ENCODE measurements at places on chromosomes 3 and 15.
A peak's percentile ranks its signal among the peaks of the same experiment; 100 is the strongest.

DNA sequence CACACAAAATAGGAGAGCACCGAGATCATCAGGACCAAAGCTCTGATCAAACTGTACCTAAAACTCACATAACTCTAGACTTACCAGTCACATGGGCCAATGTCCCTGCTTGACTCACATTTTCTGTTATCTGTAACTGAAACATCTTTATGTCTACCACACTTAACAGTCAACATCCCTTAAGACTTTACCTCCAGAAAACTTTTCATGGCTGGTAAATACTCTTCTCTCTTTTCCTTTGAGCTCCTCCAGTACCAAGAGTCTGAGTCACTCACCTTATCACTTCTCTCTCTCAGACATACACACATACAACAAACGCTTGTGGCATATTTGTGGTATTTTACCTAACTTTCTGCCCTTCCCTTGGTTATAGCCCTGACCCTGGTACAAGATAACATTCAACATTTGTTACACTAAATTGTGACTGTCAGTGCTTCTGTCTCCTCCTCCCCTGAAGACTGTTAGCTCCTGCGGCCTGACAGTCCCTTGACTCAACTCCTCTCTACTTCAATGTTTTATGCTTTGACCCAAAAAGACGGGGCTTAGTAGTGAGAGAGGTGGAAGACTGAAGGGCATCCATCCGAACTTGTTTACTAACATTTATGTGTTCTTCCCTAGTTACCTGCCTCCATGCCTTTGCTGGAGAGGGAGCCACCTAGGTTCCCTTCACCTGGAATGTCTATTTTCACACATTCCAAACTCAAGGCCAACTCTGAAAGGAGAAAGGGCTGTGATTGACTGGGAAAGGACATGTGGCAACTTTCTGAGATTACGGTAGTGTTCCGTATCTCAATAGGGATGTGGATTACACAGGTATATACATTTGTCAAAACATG lies 3.7 kb upstream of the EFHB start:
- peak; percentile 51 for DNase-seq

- no peak for DNase-seq
Observed at GRCh38 chr3:127711021-127711695, 38.4 kb downstream of the ABTB1 start.

DNA sequence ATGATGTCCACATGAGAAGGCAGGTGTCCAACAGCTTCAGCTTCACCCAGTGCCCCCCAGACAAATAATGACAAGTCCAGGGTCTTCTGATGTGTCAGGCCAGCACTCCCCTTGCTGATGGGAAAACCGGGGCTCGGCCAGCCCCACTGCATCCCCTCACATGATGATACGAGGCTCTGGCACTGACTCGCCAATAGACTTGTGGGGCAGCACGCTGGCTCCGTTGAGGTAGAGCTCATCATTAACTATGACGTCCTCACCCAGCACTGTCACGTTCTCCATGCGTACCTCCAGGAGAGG lies 2.1 kb upstream of the AMIGO3 start:
- DNase-seq: no peak

- peak; percentile 26 for DNase-seq
Observed at GRCh38 chr15:93047621-93048425, 41.2 kb downstream of the RGMA start.

DNA sequence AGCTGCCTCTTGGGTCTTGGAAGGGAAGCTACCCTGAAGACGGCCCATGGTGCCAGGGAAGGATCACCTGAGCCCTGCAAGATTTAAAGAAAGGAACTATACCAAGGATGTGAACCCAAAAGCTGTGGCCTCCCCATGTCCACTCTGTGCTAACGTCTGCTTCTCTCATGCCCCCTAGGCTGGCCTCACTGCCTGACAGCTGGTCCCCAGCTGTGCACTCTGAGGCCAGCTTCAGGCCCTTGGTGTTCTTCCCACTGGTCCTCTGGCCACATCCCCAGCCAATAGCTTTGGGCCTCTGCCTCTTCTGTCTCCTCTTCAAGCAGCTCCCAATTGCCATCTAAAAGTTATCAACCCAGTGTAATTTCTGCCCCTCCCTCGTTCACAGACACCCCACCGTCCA lies 5.2 kb upstream of the LRRK1 start:
- DNase-seq: no peak

GRCh38 chr3:195854628-195855294 lies 43.0 kb upstream of the MUC4 start:
- DNase-seq: no peak

DNA sequence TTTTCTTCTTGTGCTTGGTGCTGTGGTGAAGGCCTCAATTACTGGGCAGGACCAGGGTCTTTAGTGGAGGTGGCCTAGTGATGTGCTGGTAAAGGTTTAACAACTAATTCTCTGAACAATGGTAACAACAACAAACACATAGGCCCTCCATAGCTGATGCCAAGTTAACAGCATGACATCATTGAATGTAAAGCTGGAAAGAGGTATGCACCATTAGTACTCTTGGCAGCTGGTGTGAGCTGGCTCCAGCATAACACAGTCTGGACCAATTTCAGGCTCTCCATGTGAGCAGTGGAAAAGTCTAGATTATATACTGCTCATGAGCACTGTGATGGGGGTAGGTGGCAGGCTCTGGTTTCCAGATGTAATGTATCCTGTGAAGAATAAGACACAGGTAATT lies 61.8 kb downstream of the SLC7A14 start:
- no peak for DNase-seq

DNA sequence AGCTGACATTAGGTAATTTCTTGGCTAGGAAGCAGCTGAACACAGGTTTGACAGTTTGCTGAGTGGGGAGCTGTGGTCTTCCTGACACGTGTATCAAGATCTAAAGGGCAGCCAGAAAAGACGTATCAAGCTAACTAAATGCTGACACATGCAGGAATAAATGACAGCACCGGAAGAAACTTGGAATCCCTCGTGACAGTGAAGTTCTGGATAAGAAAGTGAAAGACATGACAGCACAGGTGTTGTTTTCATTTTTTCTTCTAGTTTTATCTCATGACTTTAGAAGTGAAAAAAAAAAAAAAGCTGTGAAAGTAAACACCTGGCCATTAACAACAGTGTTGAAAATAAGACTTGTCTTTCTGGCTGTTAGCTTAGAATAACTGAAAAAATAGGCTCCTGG lies 48.7 kb downstream of the FGF7 start:
- DNase-seq: peak; percentile 5

- DNase-seq: no peak
Observed at GRCh38 chr3:135181408-135181807, 386.3 kb downstream of the EPHB1 start.

DNA sequence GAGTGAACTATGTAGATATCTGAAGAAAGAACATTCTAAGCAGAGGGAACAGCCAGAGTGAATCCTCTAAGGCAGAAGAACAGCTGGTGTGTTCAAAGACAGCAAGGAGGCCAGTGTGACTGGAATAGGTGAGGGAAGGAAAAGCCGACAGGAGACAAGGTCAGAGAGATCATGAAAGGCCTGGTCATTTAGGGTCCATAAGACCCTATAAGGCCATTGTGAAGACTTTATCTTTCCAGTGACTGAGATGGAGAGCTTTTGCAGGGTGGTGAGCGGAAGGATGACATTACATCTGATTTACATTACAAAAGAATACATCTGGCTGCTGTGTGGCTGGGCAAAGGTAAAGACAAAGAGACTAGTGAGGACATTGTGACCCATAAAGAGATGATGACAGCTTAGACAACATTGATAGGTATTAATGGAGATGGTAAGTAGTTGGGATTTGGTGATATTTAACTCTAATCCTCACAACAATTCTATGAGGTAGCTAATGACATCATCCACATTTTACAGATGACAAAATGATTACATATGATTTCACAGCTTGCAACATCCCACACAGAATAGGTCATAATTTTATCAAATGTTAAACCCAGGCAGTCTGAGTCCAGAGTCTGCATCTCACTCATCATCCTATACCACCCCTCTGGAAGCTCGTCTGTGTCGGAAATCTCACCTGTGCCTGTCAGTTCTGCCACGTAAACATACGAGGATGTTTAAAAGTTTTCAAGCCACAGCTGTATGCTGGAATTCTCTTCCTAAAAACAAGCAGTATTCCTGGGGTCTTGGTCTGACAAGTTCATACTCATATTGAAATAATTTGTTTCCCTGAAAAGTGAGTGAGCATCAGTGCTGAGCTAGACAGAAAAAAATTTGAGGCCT lies 70.2 kb upstream of the PIK3R4 start:
- no peak for DNase-seq

DNA sequence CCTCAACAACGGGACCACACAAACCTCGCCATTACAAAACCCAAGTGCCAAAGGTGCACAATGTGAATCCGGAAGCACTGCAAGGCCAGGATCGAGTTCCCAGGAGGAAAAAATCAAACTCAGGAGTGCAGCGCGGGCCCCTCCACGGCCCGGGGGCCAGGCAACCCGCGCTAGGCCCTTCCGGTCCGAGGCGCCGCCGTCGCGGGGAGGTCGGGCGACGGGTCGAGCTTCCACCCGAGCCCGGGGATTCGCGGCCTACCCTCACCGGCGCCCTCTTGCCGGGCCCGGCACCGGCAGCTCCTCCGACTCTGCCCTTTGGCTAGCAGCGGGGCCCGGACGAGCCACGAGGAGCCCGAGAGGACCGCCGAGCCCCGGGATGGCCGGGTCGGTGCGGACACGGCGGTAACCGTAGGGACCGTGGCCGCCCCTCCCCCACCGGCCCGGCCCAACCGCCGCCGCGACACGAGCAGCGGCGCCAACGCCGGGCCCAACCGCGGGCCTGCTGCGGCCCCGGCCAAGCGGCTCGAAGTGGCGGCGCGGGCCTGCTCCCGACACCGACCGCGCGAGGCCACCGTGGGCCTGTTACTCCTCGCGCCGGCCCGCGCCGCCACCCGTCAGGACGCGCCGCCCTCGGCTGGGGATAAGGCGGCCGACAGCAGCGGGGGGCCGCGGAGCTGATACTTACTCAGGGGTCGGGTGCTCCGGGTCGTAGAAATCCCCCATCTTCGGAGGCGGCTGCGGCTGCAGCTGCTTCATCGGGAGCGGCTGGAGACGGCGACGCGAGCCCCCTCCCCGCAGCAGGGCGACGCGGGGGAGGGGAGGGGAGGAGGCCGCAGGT lies 525 bp downstream of the SETD2 start:
- peak; percentile 38 for DNase-seq

- DNase-seq: no peak
Observed at GRCh38 chr3:37189109-37189508, 14.7 kb upstream of the LRRFIP2 start.

DNA sequence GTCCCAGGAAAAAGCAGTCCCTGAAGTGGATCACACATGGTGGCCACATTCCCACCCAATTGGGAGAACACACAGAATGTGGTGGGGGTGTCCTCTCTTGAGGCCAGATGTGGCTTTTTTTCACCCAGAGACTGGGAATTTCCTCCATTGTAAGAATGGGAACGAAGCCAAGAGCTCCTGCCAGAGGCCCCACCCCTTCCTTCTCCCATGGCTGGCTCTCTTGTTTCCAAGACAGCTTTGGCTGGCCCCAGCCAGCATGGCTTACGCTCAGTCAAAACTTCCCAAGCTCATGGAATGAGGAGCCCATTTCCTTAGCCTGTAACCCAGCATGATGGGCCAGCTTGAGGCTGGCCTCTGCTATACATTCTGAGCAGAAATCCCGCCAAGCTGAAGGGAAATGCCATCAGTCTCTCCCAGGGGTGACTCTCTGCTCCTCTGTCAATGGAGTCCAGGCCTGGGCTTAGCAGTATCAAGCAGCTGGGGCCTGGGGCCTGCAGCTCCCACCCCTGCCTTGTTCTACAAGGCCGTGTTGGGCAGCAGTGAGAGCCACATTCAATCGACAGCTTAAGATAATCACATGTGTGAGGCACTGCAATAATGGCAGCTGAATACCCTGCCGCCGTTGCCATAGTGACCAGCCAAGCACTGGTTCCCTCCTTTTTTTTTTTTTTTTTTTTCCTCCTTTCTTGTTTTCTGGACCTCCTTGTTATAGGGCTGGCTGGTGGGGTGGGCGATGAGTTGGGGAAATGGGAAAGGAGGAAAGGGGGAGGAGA lies 142.4 kb downstream of the EPHB1 start:
- DNase-seq: no peak

GRCh38 chr15:82047453-82048400 lies 1.9 kb upstream of the MEX3B start:
- DNase-seq: no peak

- DNase-seq: no peak
Observed at GRCh38 chr3:150920236-150920635, 15.0 kb upstream of the MINDY4B start.

DNA sequence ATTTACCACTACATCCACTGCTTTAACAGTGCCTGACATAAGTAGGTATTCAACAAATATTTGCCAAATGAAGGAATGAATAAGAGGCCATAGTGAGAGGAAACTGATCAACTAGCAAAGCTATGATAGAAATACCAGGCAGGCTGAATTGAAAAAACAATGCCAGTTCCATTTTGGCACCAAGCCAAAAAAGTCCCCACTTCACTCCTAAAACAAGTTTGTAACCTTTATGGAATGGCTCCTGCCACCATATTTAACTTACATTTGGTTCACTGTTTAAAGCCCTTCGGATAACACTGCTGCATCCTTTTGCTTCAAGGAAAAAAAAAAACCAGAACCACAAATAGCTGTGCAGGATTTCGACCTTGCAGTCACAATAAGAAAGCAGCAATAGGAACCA lies 166.1 kb downstream of the FRMD5 start:
- no peak for DNase-seq

DNA sequence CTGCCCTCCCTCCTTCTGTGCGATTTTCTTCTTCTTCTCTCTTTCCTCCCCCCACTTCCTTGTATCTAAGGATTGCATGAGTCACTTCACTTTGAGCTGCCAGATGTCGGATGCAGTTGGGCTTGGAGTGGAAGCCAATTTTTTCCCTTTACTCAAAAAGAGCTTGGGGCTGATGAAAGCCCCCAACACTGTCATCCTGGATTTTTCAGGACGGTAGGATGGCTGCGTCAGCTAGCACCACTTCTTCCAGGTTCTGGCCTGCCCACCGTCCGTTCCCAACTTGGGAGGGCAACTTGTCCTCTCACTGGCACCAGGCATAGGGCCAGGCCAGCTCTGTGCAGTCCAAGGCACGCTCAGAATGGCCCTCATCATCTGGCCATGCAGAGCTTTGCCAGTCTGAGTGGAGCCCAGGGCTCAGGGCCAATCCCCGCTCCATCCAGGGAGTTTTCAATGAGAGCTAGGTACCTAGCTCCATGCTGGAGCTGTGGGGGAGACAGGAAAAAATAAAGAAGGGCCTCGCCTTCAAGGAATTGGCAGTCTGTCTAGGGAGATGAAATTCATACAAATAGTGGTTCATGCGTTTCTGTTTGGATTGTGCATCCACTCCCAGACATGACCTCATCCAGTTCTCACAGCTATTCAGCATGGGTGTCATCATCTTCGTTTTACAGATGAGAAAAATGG lies 47.7 kb upstream of the INSYN1 start:
- DNase-seq: peak; percentile 36
